Kidney capillary endothelial cell (primary cell): ENCODE measurements at places on chromosomes 6 and 20.

DNA sequence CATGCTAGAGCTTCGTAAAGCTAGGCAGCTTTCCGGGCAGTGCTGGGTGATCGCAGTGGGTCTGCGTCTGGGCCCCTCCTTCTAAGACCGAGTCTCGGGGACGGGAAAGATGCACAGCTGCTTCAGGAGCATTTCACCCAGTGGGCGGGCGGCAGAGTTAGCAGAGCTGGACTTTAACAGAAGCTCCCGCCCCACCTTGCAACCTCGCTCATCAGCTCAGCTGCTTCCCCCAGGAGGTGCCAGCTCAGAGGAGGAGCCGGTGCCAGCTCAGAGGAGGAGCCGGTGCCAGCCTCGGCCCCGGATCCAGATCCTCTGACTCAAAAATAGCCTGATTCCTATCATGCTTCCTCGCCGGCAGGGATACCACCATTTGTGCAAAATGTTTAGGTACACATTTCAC lies 94.5 kb upstream of the RPS6KA2 start:
- no peak for DNase-seq

GRCh38 chr6:68038815-68039408 lies 596.2 kb upstream of the ADGRB3 start:
- no peak for DNase-seq

GRCh38 chr20:45987108-45987780 lies 15.2 kb upstream of the ZNF335 start:
- no peak for DNase-seq

- no peak for DNase-seq
Measured at GRCh38 chr20:41245086-41245707, 72.3 kb downstream of the ZHX3 start.

GRCh38 chr6:48597951-48598350 lies 487.0 kb upstream of the PTCHD4 start:
- no peak for DNase-seq

- no peak for DNase-seq
Measured at GRCh38 chr20:55194947-55195346, 719.6 kb downstream of the DOK5 start.

- DNase-seq, result no peak
Measured at GRCh38 chr6:147802459-147802858, 294.0 kb downstream of the SAMD5 start.

GRCh38 chr6:14804001-14804784 lies 441.7 kb upstream of the JARID2 start:
- no peak for DNase-seq

DNA sequence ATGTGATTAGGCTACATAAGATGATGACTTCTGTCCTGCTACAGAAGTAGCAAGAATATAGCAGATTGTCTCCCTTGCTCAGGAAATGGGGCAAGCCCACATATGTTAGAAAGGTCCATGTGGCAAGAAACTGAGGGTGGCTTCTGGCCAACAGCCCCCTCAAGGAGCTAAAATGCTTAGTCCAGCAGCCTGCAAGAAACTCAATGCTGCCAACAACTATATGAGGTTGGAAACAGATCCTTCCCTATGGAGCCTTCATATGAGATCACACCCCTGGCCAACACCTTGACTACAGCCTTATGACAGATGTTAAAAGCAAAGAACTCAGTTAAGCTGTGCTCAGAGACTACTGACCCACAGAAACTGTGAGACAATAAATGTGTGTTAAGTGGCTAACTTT lies 22.1 kb downstream of the PTPRT start:
- DNase-seq, result no peak

DNA sequence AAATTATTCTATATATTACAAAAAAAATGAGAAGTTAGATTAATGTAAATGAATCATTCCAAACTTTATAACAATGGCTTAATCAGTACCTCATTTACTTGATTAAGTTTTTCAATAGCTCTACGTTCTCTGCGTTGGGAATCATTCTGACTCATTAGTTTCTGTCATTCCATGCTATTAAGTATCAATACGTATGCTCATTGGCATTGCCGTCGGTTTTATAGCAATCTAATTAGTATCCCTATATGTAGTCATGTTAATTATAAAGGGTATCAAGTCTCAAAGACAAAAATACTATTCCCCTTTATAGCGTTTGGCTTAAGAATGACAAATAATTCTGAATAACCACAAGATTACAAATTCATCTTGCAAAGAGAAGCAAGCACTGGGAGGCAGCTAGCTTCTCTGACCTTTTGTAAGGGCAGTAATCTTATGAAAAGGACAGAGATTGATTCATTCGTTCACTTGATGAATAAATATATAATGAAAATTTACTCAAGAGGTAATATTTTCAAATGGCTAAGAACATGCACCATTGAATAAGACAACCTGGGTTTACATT lies 41.8 kb downstream of the OLIG3 start:
- DNase-seq, result no peak
